GM12878 (cell line): ENCODE measurements at places on chromosomes 2 and 18.
A peak's percentile ranks its signal among the peaks of the same experiment; 100 is the strongest.

- H3K36me3 ChIP-seq, result no peaks in the 10 kb centered on the region
- peak overlapping the region; percentile 22 for H3K27ac ChIP-seq
- no peaks in the 10 kb centered on the region for H3K27me3 ChIP-seq
- H3K4me3 ChIP-seq, result no peak overlapping the region
These were observed 68.1 kb downstream of the SDC1 start for GRCh38 chr2:20156836-20157192.

DNA sequence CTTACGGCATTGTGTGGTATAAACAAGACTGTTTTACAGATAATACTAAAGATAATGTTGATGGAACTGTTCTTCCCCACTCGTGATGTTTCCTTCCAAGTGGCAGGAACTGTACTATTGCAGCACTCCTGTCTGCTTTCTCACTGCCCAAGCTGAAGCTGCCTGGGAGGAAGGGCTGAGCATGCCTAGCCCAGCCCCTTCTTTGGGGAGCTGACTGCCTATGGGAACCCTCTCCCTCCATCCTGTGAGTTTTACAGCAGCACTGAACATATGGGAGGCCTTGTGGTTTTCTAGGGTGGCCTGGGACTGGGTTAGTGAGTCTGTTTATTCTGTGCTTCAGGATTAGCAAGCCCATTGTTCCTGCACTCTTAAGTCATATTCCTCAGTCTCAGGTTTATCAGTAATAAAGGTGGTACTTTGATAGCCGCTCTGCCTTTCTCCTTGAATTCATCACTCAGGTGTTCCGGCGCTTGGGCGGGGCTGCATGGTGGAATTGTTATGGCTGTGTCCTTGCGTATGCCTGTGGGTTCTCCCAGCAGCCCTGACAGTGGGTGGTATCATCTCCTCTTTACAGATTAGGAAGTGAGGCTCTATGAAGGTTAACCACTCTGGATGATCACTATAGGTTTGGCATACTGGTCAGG is 379.7 kb downstream of the PTPRM start:
- no peaks in the 10 kb centered on the region for H3K4me1 ChIP-seq
- no peak overlapping the region for H3K4me3 ChIP-seq
- H3K36me3 ChIP-seq, result no peaks in the 10 kb centered on the region
- no peak for DNase-seq

DNA sequence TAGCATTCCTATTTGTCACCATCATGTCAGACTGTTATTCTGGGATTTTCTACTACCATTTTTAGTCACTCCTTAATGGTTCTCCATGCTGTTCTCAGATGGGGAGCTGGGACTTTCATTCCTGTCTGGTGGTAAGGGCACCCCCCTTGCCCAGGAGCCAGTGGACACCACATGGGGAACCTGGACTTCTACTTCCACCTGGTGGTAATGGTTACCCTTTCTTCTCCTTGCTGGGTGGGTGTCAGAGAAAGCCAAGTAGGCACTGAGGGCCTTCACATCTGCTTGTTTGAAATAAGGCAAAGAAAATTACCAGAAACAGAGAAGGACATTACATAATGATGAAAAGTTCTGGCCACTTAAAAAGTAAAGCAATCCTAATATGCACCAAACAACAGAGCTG is 239.8 kb downstream of the FHOD3 start:
- no peaks in the 10 kb centered on the region for H3K27me3 ChIP-seq
- no peak overlapping the region for H3K27ac ChIP-seq
- no peak overlapping the region for H3K4me3 ChIP-seq
- H3K36me3 ChIP-seq, result no peaks in the 10 kb centered on the region

- no peaks in the 10 kb centered on the region for H3K27me3 ChIP-seq
- DNase-seq, result no peak
- no peaks in the 10 kb centered on the region for H3K4me1 ChIP-seq
- H3K36me3 ChIP-seq, result no peaks in the 10 kb centered on the region
- H3K27ac ChIP-seq, result no peak overlapping the region
These were observed 250.7 kb upstream of the SMAD7 start for GRCh38 chr18:49201464-49201863.

DNA sequence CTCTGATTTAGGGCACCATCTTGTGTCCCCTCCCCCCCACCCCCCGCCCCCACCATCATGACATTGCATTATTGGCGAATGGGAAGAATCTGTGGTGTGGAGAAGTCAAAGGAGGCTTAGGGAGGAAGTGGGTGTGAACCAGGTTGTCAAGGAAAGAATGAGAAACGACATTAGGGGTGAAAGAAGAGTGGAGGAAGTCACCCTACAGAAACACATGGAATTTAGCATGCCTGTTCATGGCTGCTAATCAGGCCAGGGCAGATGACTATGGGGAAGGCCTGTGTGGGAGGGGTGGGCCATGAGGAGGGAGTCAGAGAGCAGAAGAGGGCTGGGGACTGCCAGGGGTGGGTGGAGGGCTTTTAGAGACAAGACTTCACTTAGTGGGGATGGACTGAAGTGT is 81.6 kb downstream of the AOX1 start:
- H3K27me3 ChIP-seq, result no peaks in the 10 kb centered on the region
- no peaks in the 10 kb centered on the region for H3K36me3 ChIP-seq
- H3K27ac ChIP-seq, result no peak overlapping the region
- no peak for DNase-seq

- H3K36me3 ChIP-seq, result no peaks in the 10 kb centered on the region
- H3K4me3 ChIP-seq, result peak overlapping the region; percentile 94
- no peaks in the 10 kb centered on the region for H3K27me3 ChIP-seq
These were observed 1.2 kb downstream of the TMEM237 start for GRCh38 chr2:201642086-201642578.

GRCh38 chr2:11492720-11493119 is 26.8 kb upstream of the E2F6 start:
- H3K27me3 ChIP-seq, result no peaks in the 10 kb centered on the region; the same call in 1 of the 2 replicates
- DNase-seq, result no peak
- H3K36me3 ChIP-seq, result no peaks in the 10 kb centered on the region
- no peak overlapping the region for H3K27ac ChIP-seq
- no peak overlapping the region for H3K4me3 ChIP-seq

GRCh38 chr18:46903406-46903805 is 13.9 kb downstream of the PIAS2 start:
- DNase-seq, result no peak
- H3K36me3 ChIP-seq, result no peaks in the 10 kb centered on the region
- no peaks in the 10 kb centered on the region for H3K4me1 ChIP-seq
- no peak overlapping the region for H3K27ac ChIP-seq
- H3K27me3 ChIP-seq, result no peaks in the 10 kb centered on the region

DNA sequence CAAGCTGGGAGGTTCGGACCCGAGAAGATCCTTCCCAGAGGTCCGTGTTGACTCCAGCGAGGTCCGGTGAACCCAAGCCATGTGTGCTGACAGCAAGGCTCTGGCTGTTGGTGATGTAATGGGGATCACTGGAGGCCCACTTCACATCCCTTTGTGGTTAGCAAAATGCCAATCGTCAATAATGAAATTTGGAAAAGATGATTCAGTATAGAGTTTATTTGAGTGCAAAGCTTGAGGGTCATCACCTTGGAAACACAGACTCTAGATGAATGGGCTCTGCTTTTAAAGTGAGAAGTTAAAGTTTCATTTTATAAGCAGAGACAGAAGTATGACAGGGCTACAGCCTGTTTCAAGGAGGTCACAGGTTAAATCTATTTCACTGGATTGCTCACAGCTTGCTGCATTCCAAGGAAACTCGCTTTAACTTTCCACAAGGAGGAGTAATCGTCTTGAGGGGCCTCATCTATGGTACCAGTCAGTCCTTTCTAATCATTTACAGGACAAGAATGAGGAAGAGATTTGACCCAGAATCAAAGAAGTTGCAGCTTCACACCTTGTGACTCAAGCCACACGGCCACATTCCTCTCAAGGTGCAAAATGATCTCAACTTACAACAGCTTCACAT is 140.5 kb downstream of the TPO start:
- H3K27ac ChIP-seq, result no peak overlapping the region
- DNase-seq, result no peak
- H3K4me3 ChIP-seq, result no peak overlapping the region
- H3K36me3 ChIP-seq, result no peaks in the 10 kb centered on the region
- H3K27me3 ChIP-seq, result no peaks in the 10 kb centered on the region

DNA sequence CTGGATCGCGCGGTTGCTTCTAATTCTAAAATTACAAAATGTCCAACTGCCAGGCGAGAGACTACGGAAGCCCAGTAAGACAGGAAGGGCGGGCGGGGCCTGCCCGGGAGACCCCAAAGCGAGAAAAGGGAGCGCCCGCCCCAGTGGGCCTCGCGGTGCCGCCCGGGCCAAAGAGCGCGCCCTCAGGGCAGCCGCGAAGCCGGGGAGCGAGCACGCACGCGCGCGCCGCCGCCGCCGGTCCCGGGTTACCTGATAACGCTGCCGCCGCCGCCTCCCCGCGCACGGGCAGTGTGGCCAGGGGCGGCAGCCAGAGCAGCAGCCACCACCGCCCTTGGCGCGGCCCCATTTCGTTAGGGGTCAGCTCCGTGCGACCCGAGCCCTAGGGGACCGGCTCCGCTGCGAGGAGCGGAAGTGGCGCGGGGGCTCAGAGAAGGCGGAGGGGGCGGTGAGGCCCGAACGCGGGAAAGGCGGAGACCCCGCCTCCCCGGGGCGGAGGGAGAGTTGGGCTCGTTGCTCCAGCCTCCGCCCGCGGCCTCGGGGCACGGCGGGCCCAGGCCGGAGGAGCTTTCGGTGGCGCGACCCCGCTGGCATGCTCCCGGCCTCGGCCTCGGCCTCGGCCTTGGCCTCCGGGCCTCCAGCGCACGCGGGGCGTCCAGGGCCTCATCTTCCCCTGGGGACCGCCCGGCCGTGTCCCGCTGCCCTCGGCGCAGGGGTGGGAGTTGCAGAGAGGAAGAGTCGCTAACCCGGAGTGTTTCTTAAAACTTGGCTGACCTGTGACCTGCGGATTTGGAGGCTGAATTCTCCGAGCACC is at the start of gene NEMP2:
TSS of gene NEMP2 (minus strand) at position 413 of the 811 bp plus-strand sequence. CDS start at position 346, 67 bp downstream.
- 0 out of 2 replicates have a peak, but pooled peaks cover 4% of the 10 kb centered on the region for H3K36me3 ChIP-seq
- DNase-seq, result no peak
- no peaks in the 10 kb centered on the region for H3K27me3 ChIP-seq
- peaks cover 21% of the 10 kb centered on the region for H3K4me1 ChIP-seq
- peak within 1 kb of the TSS; percentile 88 for H3K4me3 ChIP-seq

GRCh38 chr2:42974721-42975717 is 182.6 kb upstream of the HAAO start:
- no peak overlapping the region for H3K27ac ChIP-seq
- DNase-seq, result no peak
- peaks cover 14% of the 10 kb centered on the region for H3K4me1 ChIP-seq

GRCh38 chr2:217099561-217099960 is 239.7 kb upstream of the TNP1 start:
- no peak overlapping the region for H3K4me3 ChIP-seq
- H3K4me1 ChIP-seq, result no peaks in the 10 kb centered on the region; the same call in 1 of the 2 replicates
- H3K27me3 ChIP-seq, result no peaks in the 10 kb centered on the region

DNA sequence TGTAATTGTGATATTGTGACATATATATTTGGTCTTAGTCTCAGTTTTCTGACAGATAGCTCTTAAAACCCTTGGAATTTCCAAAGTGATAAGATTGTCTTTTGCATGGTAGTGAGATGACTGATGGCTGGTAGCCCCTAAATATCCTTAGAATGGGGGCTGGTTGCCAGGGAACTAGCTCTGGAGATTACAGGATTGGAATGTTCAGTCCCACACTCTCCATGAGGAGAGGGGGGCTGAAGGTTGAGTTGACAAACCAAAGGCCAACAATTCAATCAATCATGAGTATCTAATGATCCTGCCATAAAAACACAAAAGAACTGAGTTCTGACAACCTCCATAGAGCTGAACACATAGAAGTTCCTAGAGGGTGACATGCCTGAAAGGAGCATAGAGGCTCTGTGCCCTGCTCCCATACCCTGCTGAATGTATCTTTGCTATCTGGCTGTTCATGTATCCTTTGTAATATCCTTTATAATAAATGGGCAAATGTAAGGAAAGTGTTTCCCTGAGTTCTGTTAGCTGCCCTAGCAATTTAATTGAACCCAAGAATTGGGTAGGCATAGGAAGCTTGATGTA is 1680.3 kb upstream of the PIK3C3 start:
- DNase-seq, result no peak
- no peaks in the 10 kb centered on the region for H3K27me3 ChIP-seq
- no peaks in the 10 kb centered on the region for H3K4me1 ChIP-seq
- H3K27ac ChIP-seq, result no peak overlapping the region
- no peaks in the 10 kb centered on the region for H3K36me3 ChIP-seq

DNA sequence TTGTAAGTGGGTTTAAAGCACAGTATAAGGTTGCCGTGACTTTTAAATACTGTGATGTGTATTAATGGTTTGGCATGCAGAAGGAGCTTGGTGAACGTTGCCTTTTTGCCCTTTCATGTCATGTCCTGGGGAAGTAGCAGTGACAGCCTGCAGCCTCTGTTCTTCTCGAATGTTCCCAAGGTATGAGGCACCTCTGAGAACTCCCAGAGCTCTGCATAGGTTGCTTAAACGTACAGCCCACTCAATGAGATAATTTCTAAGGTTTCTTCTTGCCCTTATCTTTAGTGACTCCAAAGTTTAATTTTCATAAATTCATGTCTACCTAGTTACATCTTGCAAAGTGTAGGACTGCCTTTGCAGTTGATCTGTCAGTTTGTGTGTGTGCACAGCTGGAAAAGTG is 36.7 kb downstream of the PARD3B start:
- no peaks in the 10 kb centered on the region for H3K36me3 ChIP-seq
- no peak overlapping the region for H3K27ac ChIP-seq
- DNase-seq, result no peak
- H3K4me1 ChIP-seq, result no peaks in the 10 kb centered on the region
- no peak overlapping the region for H3K4me3 ChIP-seq

GRCh38 chr2:191501561-191502168 is 176.3 kb upstream of the NABP1 start:
- H3K4me1 ChIP-seq, result no peaks in the 10 kb centered on the region
- H3K27me3 ChIP-seq, result no peaks in the 10 kb centered on the region; the same call in 1 of the 2 replicates
- DNase-seq, result no peak
- H3K36me3 ChIP-seq, result no peaks in the 10 kb centered on the region
- no peak overlapping the region for H3K4me3 ChIP-seq

- no peaks in the 10 kb centered on the region for H3K27me3 ChIP-seq
- H3K27ac ChIP-seq, result no peak overlapping the region
- H3K4me1 ChIP-seq, result peaks cover 8% of the 10 kb centered on the region
These were observed 16.9 kb downstream of the EIF5B start for GRCh38 chr2:99354070-99354469.

DNA sequence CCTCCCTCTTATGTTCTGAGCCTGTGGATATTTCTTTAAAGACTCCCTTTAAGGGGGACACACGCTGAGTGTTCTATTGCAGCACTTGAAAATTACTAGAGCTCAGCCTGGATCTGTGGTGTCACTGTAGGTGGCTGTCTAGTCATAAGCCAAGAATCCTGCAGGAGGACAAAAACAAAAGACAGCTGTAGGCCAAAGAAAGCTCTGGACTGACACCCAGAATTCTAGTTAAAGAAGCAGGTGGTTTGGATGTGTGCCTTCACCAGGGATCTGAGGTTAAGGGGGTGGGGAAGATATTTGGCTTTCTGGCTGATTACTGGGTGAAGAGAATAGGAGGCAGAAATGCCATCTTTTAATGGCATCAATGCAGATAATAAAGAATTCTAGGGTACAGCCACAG is 842.5 kb upstream of the NXPH2 start:
- H3K4me1 ChIP-seq, result no peaks in the 10 kb centered on the region
- no peak for DNase-seq
- no peak overlapping the region for H3K4me3 ChIP-seq
- no peak overlapping the region for H3K27ac ChIP-seq
- no peaks in the 10 kb centered on the region for H3K27me3 ChIP-seq
